ENCODE measurements at places on chromosomes 1 and 21.

- DNase-seq = no peak
These were observed 24.6 kb downstream of the PADI2 start for GRCh38 chr1:17094664-17095063.

- DNase-seq = no peak
These were observed 50.0 kb downstream of the FOXO6 start for GRCh38 chr1:41411229-41411628.

GRCh38 chr1:208977012-208977411 is 606.5 kb upstream of the CAMK1G start:
- DNase-seq = no peak

GRCh38 chr1:16170283-16170673 is 14.4 kb upstream of the EPHA2 start:
- no peak for DNase-seq

DNA sequence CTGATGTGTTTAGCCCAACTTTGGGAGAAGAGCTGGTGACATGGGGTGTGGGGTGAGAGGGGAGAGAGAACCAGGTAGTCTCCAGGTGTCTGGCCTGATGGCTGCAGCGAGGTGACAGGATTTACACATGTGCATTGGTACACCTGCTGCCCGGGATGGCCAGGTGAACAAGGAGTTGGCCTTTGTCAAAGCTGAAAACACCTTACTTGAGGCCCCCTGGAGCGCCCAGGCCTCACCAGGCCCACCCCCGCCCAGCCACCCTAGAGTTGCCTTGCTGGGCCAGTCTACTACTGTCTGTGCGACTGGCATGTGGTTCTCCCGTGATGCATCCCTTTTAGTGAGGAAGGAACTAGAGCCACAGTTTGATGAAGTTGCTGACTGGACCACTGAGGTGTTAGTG is 90.5 kb downstream of the ADARB1 start:
- no peak for DNase-seq

DNA sequence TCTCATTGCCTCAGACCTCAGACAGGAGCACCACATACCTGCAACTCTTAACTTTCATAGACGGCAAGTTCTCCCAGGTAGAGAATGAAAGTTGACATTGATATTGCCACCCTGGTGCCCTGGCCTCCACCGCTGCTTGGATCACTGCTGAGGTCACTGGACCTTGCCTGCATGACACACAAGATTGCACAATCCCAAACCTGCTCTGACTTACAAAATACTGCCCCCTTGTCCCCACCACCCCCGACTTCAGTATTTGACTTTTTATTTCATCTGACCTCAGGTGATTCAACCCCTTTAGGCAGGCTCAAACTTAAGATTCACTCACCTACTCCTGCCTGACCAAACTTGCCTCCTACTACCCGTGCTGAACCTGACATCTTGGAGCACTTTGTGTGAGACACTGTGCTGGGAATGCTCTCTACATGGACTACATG is 43.1 kb upstream of the S1PR1 start:
- no peak for DNase-seq

DNA sequence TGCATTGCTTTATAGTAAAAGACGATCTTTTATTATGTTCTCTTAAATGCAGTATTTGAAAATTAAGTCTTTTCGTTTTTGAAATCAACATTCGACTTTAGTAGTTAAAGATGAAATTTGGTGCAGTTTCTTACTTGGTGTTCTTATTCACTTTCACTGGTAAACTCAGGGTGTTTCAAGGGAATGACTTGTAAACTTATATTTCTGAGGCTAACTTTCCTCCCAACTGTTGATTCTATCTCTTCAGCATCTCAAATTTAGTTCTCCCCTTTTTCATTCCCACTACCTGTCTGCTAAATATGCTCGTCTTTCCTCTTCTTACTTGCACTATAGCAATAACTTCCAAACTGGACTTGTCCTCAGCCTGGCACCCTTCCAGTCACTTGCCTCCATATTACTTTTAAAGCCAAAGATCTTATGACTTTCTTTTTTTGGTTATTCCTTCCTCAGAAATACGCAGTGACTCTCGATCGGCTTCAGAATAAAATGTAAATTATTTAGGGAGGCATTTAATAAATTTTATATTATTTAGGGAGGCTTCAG is 988 bp downstream of the SLC35A3 start:
- DNase-seq = no peak

DNA sequence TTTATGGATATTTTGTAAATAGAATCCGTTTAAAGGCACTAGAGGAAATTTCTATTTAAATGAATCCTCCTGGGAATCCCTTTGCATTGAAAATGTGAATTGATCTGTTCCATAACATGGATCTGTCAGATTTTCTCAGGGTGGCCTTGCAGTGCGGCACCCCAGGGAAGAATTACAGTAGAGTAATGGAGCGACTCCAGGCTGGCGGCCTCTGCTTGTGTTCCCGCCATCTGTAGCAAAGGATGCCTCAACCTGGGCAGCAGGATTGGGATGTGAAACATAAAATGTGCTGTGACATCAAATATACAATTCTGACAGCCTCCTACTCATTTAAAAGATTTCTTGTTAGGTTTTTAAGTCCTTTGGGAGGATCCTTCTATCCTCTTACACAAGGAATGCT is 115.9 kb downstream of the RHOU start:
- DNase-seq = no peak

GRCh38 chr21:29640080-29640508 is 299.7 kb downstream of the GRIK1 start:
- no peak for DNase-seq

GRCh38 chr1:96597218-96597617 is 124.4 kb upstream of the PTBP2 start:
- DNase-seq = no peak

DNA sequence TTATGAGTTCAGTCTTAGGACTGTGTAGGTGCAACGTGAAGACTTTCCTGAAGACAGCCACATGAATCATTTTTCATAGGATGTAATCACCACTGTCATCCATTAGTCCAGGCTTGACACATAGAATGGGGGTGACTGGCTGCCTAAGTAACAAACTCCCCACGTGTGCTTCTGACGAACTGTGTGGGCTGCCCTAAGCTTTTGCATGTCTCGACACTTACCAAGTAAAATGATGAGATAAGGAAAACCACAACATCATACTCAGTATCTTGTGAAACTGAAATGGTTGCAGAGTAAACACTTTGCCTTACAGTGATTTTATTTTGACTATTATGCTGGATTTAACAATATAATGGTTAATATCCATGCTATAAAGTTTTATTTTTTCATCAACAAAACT is 19.5 kb downstream of the ERG start:
- peak; percentile 13 for DNase-seq

GRCh38 chr1:222786121-222786520 is 28.7 kb upstream of the DISP1 start:
- DNase-seq = peak; percentile 44

GRCh38 chr1:2318314-2319278 is 72.8 kb downstream of the MORN1 start:
- DNase-seq = no peak

DNA sequence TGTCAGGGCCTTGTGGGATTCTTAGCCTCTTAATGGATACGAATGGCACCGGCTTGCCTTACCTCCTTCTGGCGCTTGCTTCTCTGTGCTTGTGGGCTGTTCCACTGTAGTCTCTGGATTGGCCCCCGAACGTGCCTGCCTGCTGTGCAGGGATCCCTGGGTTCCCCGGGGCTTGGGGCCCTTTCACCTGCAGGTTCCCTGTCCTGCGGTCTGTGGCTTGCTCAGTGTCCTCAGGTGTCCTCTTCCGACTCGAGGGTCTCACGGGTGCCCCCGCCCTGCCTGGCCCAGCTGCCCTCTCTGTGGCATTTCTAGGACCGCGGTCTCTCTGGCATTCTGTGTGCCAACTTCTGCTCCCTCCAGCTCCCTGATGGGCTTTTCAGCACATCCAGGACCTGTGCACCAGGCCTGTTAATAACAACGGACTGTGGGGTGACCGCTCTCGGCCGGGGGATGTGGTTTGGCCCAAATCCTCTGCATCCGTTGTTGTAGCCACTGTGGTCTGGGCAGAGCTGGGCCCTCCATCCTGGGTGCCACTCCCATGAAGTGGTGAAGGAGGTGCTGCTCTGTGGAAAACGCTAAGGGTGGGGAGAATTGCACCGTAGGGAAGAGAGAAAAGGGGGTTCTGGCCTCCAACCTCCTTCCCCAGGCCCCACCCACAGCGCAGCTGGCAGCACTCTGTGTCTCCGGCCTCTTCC is 12.4 kb downstream of the COL18A1 start:
- no peak for DNase-seq

- DNase-seq = no peak
These were observed 115.5 kb upstream of the IRF2BP2 start for GRCh38 chr1:234725177-234726132.

All from fibroblast of skin of abdomen (primary cell).